ENCODE measurements at places on chromosomes 2 and 18.

GRCh38 chr2:71620851-71621251 is 167.5 kb downstream of the DYSF start:
- no peak for DNase-seq

GRCh38 chr2:157107877-157108276 is 149.6 kb upstream of the GALNT5 start:
- no peak for DNase-seq

GRCh38 chr2:174338147-174338605 is 3.4 kb downstream of the SP9 start:
- no peak for DNase-seq

- no peak for DNase-seq
Measured at GRCh38 chr2:75870133-75870532, 159.4 kb upstream of the GCFC2 start.

- peak; percentile 40 for DNase-seq
Measured at GRCh38 chr2:43131051-43131889, 95.1 kb downstream of the ZFP36L2 start.

DNA sequence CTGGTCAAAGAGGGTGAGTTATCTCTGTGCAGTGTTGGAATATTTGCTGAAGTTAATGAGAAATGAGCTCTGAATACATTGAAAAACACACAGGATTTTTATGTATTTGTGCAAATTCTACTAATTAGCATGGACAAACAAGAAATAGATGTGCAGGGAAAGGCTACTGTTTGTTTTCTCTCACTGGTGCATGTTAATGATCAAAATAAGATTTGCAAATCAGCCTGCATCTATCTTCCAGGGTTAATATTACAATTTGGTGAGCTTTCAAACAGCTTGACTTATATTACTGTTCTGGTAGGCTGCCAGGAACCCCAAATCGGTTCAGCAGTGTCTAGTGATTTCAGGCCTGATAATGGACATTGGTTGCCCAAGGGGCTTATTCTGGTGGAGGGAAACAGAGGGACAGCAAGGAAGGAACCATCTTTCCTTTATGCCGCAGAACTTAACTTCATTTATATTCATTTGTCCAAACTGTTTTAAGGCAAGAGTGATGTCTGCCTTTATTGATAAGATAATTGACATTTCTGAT is 93.8 kb upstream of the REG3A start:
- no peak for DNase-seq

- no peak for DNase-seq
Measured at GRCh38 chr2:54589340-54590215, 133.5 kb downstream of the SPTBN1 start.

- peak; percentile 32 for DNase-seq
Measured at GRCh38 chr2:8872821-8873432, 35.5 kb upstream of the KIDINS220 start.

DNA sequence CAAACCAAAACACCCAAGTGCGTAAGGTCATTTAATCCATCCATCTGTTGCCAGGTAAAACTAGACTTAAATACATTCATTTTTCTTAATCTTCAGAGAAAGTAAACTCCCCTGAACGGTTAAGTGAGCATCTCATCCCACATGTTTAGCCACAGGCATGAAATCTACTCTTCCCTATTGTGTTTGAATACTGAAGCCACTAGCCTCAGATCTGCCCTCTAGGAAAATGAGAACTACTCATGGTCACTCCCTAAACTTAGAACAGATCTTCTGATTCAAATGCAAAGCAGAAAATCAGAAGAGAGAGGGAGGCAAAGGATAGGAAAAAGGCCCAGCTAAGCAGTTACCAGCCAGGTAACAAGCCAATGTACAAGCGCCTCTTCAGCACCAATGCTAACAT is 7.1 kb downstream of the TMEM247 start:
- DNase-seq, result no peak

GRCh38 chr2:163906410-163906809 is 170.6 kb upstream of the FIGN start:
- no peak for DNase-seq

GRCh38 chr2:233967164-233967563 is 50.0 kb downstream of the TRPM8 start:
- DNase-seq, result no peak

DNA sequence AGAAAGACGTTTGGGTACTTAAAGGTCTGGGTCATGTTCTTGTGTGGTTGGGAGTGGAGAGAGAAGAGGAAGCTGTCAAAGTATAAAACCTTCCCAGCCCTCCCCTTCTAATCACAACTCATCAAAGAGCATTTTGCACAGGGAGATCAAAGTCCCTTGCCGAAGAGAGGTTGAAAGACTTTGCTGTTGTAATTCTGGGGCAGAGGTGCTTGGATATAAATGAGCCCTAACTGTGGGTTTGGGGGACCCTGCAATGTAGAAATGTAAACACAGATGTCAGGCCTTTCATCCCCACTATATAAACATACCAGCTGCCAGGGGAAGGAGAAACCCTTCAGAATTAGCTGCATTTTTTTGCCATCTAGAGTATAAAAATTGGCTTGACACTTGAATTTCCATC is 182.1 kb downstream of the ETAA1 start:
- DNase-seq, result no peak

DNA sequence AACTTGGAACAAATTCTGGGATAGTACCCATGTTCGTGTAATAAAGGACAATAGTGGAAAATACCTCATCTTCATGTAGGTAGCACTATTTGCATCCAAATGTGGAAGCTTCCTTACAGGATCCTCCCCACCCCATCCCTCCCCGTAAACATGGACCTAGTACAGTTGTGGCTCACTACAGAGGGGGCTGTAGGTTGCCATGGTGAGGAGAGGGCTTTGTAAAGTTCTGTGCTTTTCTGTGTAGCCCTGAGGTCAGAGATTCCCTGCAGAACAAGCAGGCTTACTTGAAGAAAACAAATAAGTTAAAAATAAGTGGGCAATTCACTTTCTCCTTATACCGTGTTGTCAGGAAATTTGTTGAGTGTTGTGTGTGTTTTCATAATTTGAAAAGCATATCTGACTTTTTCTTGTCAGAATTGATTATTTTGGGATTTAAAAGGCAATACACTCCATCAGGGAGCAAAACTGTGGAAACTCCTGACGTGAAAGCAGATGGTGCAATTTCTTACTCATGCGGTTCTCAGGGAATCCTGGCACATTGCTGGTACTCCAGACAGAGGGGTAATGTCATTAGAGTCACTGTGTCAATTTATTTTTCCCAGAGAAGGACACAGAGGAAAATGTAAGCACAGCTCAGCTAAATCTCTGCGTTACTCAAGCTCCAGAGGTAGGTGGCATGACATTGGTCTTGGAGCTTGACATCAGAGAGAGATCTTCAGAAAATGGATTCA is 174.2 kb upstream of the LHCGR start:
- no peak for DNase-seq

DNA sequence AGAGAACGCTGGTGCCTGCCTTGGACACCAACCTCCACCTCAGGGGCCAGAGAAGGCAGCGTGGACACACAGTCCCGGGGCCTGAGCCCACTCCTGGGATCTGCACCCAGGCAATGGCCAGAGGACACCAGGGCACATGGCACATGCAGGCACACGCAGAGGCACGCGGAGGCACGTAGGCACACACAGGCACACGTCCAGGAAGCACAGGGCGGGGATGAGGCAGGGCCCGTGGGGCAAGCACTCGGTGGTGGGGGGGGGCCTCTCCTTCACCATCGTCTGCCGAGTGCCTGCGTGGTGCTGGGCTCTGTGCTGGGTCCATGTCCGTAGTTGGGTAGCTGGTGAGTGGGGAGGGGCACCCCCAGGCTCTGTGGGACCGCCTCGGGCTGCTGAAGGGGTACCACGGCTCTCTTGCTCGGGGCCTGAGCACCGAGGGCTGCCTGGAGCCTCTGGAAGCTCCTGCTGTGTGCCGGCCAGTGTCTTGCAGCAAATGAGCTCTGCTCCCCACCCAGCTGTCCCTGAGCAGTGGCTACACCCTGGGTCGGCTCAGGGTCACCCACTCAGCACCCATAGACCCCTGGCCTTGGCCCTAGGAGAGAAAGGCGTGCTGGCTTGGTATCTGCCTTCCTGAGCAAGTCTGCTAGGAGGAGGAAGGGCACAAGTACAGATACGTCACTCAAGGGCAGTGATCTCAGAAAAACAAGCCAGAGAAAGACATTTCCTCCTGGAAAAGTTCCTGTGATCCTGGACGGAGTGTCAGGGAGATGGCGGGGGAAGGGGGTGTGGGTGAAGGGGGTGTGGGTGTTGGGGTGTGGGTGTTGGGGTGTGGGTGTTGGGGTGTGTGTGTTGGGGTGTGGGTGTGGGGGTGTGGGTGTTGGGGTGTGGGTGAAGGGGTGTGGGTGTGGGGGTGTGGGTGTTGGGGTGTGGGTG is 26.4 kb downstream of the RTP5 start:
- peak; percentile 41 for DNase-seq

Measured in HEK293T (cell line).